Natural killer cell (primary cell): ENCODE measurements at places on chromosomes 3 and 15. TPM values are rescaled to one million over a fixed set of nuclear protein-coding genes. Genes with fewer than 3 reads are reported as not detected.

The GOLGA8T gene
- total RNA-seq = 2.6 TPM

The PCOLCE2 gene
- not detected for total RNA-seq

The NUP210 gene
- 156 TPM for total RNA-seq

The TMEM43 gene
- 54.1 TPM for total RNA-seq

The CIP2A gene
- 8.5 TPM for total RNA-seq

The CD200R1 gene
- 25.8 TPM for total RNA-seq

The STOML1 gene
- total RNA-seq = 7.0 TPM

The BUB1B gene
- 2.4 TPM for total RNA-seq

The MASP1 gene
- not detected for total RNA-seq

DNA sequence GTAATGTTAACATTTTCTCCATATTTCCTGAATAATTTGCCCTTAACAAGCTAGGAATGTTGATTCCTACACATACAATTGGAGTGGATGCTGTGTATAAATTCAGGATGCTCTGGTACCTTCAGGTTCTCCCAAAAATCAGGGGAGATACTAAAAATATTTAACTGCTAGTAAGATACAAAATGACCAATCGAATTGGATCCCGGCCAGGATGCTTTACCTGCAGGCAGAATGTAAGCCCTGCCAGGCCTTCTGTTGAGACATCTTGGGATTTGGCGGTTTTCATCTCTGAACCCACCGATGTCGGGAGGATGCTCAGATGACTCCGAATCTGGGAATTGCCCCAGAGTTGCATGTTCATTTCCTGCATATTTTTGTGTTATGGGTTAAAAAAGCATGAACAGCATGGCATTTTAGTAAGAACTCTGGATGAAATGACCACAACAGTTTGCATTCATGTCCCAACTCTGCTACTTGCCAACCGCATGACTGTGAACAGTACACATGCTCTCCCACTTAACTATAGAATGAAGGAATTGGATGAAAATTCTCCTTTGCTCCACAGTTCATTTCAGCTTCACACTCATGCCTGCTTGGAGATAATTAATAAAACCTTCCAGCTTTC lies 241.4 kb upstream of the TBL1XR1 start:
- no peak for DNase-seq
- no peak overlapping the region for H3K27ac ChIP-seq
- H3K27me3 ChIP-seq = no peaks in the 10 kb centered on the region
- no peaks in the 10 kb centered on the region for H3K4me1 ChIP-seq

- peaks cover 12% of the 10 kb centered on the region for H3K4me1 ChIP-seq
- peaks cover 22% of the 10 kb centered on the region for H3K27me3 ChIP-seq
- no peak for DNase-seq
- H3K4me3 ChIP-seq = no peak overlapping the region
- H3K27ac ChIP-seq = no peak overlapping the region
Measured at GRCh38 chr15:73681856-73682599, 2.2 kb upstream of the CD276 start.

- H3K27me3 ChIP-seq = no peaks in the 10 kb centered on the region
- H3K27ac ChIP-seq = no peak overlapping the region
- H3K36me3 ChIP-seq = no peaks in the 10 kb centered on the region
- no peak for DNase-seq
- H3K4me1 ChIP-seq = peaks cover 7% of the 10 kb centered on the region
Measured at GRCh38 chr3:125058959-125059358, 3.2 kb upstream of the HEG1 start.

DNA sequence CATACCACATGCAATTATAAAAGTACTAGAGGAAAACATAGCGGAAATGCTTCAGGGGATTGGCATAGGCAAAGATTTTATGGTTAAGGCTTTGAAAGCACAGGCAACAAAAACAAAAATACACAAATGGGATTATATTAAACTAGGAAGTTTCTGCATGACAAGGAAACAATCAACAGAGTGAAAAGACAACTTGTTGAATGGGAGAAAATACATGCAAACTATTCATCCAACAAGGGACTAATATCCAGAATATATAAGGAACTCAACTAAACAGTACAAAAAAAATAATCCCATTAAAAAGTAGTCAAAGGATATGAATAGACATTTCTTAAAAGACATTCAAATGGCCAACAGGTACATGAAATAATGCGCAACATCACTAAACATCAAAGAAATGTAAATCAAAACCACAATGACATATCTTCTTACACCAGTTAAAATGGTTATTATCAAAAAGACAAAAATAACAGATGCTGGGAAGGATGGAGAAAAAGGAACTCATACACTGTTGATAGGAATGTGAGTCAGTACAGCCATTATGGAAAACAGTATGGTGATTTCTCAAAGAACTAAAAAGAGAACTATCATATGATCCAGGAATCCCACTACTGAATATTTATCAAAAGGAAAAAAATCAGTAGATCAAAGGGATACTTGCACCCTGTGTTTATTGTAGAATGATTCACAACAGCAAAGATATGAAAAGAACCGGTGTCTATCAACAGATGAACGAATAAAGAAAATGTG lies 39.1 kb downstream of the COPS2 start:
- H3K4me1 ChIP-seq = no peaks in the 10 kb centered on the region
- no peak overlapping the region for H3K4me3 ChIP-seq
- peaks cover 12% of the 10 kb centered on the region for H3K36me3 ChIP-seq
- no peaks in the 10 kb centered on the region for H3K27me3 ChIP-seq

DNA sequence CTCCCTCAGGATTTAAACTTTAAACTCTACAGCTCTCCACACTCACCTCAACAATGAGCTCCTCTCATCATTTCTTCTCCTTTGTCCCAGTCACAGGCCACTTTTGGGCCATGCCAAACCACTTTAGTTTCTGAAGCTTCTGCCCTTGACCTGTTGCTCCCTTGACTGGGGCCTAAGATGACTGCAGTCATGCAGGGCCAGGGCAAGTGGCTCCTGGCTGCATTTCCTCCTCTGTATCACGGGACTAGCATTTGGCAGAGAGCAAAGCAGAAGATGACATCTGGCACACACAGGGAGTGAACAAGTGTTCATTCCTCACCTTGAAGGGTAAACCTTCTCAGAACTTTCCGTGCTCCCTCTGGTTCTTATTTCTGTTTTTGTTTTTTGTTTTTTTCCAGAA lies 136.9 kb downstream of the PDE8A start:
- DNase-seq = no peak
- no peaks in the 10 kb centered on the region for H3K4me1 ChIP-seq
- H3K27ac ChIP-seq = no peak overlapping the region
- peaks cover 20% of the 10 kb centered on the region for H3K36me3 ChIP-seq

- no peak overlapping the region for H3K4me3 ChIP-seq
- H3K27me3 ChIP-seq = no peaks in the 10 kb centered on the region
- DNase-seq = peak; percentile 64
- no peak overlapping the region for H3K27ac ChIP-seq
- peaks cover 2% of the 10 kb centered on the region for H3K36me3 ChIP-seq
Measured at GRCh38 chr15:25739687-25740121, 123.4 kb downstream of the ATP10A start.

- no peak overlapping the region for H3K4me3 ChIP-seq
- H3K36me3 ChIP-seq = no peaks in the 10 kb centered on the region
- no peaks in the 10 kb centered on the region for H3K27me3 ChIP-seq
- no peaks in the 10 kb centered on the region for H3K4me1 ChIP-seq
Measured at GRCh38 chr15:80550908-80551260, 144.2 kb upstream of the ABHD17C start.

GRCh38 chr3:192863091-192863420 lies 54.6 kb downstream of the MB21D2 start:
- no peak for DNase-seq
- no peak overlapping the region for H3K27ac ChIP-seq
- H3K36me3 ChIP-seq = no peaks in the 10 kb centered on the region
- H3K27me3 ChIP-seq = no peaks in the 10 kb centered on the region
- H3K4me3 ChIP-seq = no peak overlapping the region

- no peaks in the 10 kb centered on the region for H3K4me1 ChIP-seq
- H3K27ac ChIP-seq = no peak overlapping the region
Measured at GRCh38 chr15:56806148-56806536, 72.8 kb upstream of the ZNF280D start.

DNA sequence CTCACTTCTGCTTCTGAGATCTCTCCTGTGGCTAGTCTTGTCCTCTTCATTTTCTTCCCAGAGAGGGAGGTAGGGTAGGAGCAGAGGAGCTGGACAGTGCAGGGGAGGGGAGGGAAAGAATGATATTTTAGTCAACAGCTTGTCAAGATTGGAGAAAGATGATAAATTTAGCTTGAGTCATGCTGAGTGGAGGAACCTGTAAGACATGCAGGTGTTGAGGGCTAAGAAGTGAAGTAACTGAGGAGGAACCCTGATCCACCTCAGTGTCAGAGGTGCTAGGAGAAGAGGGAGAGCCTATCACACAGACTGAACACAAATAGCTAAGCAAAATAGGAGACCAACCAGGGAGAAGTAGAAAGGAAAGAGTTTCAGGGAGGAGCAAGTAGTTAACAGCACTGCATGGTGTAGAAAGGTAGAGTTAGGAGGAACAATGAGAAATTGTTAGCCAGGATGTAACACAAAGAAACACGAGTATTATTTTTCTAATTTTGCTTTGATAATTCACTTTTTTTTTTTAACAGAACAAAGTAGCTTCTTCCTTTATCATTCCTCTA lies 108.2 kb upstream of the CHRM5 start:
- H3K27me3 ChIP-seq = no peaks in the 10 kb centered on the region
- no peaks in the 10 kb centered on the region for H3K4me1 ChIP-seq
- no peak overlapping the region for H3K4me3 ChIP-seq
- H3K27ac ChIP-seq = no peak overlapping the region

- H3K4me1 ChIP-seq = peaks cover 3% of the 10 kb centered on the region
- DNase-seq = no peak
- no peaks in the 10 kb centered on the region for H3K27me3 ChIP-seq
- no peak overlapping the region for H3K27ac ChIP-seq
Measured at GRCh38 chr3:11600501-11601282, 43.0 kb downstream of the VGLL4 start.

- no peak overlapping the region for H3K27ac ChIP-seq
- no peaks in the 10 kb centered on the region for H3K27me3 ChIP-seq
- DNase-seq = no peak
- no peak overlapping the region for H3K4me3 ChIP-seq
- peaks cover 12% of the 10 kb centered on the region for H3K4me1 ChIP-seq
- no peaks in the 10 kb centered on the region for H3K36me3 ChIP-seq
Measured at GRCh38 chr3:14689247-14689980, 14.5 kb downstream of the C3orf20 start.

- no peaks in the 10 kb centered on the region for H3K36me3 ChIP-seq
- H3K4me1 ChIP-seq = no peaks in the 10 kb centered on the region
Measured at GRCh38 chr3:110821586-110821985, 250.0 kb upstream of the NECTIN3 start.

- no peak overlapping the region for H3K4me3 ChIP-seq
- DNase-seq = no peak
- no peaks in the 10 kb centered on the region for H3K27me3 ChIP-seq
Measured at GRCh38 chr3:184685646-184686045, 26.2 kb downstream of the MAGEF1 start.

GRCh38 chr3:187049462-187050101 lies 89.7 kb downstream of the RPL39L start:
- H3K27me3 ChIP-seq = no peaks in the 10 kb centered on the region
- H3K4me1 ChIP-seq = peaks cover 12% of the 10 kb centered on the region
- DNase-seq = no peak
- peaks cover 44% of the 10 kb centered on the region for H3K36me3 ChIP-seq

GRCh38 chr3:119309591-119309990 lies 15.4 kb downstream of the ARHGAP31 start:
- no peak overlapping the region for H3K4me3 ChIP-seq
- no peak for DNase-seq
- H3K27ac ChIP-seq = no peak overlapping the region
- no peaks in the 10 kb centered on the region for H3K4me1 ChIP-seq
- H3K27me3 ChIP-seq = no peaks in the 10 kb centered on the region
- no peaks in the 10 kb centered on the region for H3K36me3 ChIP-seq

DNA sequence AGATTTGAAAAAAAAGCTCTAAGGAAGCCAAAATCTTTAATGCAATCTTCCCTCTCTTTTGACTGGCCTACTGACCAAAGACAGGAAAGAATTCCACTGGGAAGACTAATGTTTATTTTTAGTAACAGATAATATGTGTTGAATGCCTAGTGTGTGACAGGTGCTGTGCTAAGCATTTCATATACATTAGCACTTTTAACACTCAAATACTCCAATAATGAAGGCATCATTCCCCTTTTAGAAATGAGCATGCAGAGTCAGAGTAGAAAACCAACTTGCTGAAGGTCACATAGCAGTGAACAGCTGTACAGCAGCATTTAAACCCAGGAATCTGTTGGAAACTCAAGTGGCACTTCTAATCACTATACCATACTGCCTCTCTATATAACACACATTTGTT lies 170.6 kb downstream of the MINAR1 start:
- H3K4me1 ChIP-seq = no peaks in the 10 kb centered on the region
- H3K36me3 ChIP-seq = no peaks in the 10 kb centered on the region
- no peak overlapping the region for H3K27ac ChIP-seq
- no peaks in the 10 kb centered on the region for H3K27me3 ChIP-seq

DNA sequence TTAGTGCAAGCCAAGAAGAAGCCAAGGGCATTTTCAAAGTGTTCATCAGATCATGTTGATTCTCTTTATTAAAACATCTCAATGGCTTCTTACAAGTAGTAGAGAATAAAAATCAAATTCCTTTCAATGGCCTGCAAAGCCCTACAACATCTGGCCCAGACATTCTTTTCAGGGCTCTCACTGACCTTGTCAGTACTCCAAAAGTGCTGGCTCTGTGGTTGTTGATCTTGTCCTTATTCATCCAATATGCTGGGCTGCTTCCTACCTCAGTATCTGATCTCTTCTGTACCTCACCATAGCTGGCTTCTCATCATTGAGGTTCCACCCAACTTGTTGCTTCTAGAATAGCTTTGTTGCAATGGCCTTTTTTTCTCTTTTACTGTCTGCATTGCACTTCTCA lies 74.0 kb upstream of the SAMMSON start:
- H3K27me3 ChIP-seq = no peaks in the 10 kb centered on the region
- no peaks in the 10 kb centered on the region for H3K36me3 ChIP-seq
- DNase-seq = no peak
- no peak overlapping the region for H3K27ac ChIP-seq
- H3K4me3 ChIP-seq = no peak overlapping the region

- H3K27me3 ChIP-seq = peaks cover 8% of the 10 kb centered on the region
- no peak overlapping the region for H3K4me3 ChIP-seq
- DNase-seq = no peak
- H3K36me3 ChIP-seq = no peaks in the 10 kb centered on the region
- no peak overlapping the region for H3K27ac ChIP-seq
Measured at GRCh38 chr3:100702082-100702979, 7.0 kb upstream of the TFG start.

DNA sequence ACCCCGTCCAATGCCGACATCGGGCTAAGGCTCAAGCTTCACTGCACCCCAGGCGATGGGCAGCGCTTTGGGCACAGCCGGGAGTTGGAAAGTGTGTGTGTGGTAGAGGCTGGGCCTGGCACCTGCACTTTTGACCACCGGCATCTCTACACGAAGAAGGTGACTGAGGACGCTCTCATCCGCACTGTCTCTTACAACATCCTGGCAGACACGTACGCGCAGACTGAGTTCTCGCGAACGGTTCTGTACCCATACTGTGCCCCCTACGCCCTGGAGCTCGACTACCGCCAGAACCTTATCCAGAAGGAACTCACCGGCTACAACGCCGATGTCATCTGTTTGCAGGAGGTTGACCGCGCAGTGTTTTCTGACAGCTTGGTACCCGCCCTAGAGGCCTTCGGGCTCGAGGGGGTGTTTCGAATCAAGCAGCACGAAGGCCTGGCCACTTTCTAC lies 1.0 kb downstream of the PDE12 start:
- H3K4me1 ChIP-seq = peaks cover 33% of the 10 kb centered on the region
- H3K4me3 ChIP-seq = peak overlapping the region; percentile 76
- H3K27ac ChIP-seq = peak overlapping the region; percentile 94
